ENCODE measurements at places on chromosomes 13 and 19.
A peak's percentile ranks its signal among the peaks of the same experiment; 100 is the strongest.

- peak; percentile 52 for DNase-seq
These were observed 31.5 kb upstream of the ZNF766 start for GRCh38 chr19:52237771-52238400.

DNA sequence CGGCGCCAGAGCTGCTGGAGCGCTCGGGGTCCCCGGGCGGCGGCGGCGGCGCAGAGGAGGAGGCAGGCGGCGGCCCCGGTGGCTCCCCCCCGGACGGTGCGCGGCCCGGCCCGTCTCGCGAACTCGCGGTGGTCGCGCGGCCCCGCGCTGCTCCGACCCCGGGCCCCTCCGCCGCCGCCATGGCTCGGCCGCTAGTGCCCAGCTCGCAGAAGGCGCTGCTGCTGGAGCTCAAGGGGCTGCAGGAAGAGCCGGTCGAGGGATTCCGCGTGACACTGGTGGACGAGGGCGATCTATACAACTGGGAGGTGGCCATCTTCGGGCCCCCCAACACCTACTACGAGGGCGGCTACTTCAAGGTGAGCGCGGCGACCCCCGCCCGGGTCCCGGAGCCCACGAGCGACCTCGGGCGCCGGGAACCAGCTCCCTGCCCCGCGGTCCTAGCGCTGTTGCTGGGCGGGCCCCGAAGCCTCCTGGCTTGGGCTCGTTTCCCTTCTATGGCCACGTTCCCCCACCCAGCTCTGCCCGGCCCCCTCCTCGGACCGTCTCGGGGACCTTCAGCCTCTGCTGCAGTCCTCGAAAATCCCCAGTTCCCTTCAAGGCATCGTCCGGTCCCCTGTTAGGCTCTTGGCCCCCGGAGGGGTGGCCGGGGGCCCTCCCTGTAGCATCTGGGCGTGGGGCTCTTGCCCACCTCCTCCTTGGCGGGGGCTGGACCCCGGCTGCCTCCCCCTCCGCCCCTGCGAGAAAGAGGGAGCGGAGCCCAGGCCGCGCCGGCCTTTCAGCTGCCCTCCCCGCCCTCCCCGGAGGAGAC is at the start of gene CDC34:
Gene CDC34 (plus strand): TSS at position 8 of the 808 bp plus-strand sequence. CDS start 172 bp downstream, at position 180.
- DNase-seq, result no peak

GRCh38 chr19:12865746-12866415 is 15.4 kb downstream of the DNASE2 start:
- DNase-seq, result no peak

DNA sequence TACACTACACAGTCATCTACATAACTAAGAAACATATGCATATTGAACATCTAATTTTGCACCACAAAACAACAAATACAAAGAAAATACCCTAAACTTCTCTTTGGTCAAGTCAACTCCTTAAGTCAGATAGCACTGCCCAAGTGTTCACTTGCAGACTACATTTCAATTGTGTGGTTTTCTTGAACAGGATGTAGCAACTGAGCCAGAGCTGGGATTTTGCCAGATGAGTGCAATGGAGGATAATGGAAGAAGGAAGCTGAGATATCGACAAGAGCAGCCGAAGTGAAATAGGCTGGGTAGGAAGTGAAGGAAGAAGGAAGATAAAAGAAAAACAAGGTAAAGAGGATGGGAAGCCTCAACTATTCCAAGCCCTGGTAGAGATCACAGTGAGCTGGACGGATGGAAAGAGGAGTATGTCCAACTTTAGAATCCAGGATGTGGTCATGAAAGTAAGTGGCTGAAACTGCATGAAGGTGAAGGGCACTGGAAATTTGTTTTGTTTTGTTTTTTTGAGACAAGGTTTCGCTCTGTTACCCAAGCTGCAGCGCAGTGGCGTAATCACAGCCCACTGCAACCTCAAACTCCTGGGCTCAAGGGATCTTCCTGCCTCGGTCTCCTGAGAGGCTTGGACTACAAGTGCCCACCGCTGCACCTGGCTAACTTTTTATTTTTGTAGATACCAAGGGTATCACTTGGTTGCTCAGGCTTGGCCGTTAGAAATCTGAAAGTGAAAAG is 15.0 kb downstream of the NUFIP1 start:
- no peak for DNase-seq

DNA sequence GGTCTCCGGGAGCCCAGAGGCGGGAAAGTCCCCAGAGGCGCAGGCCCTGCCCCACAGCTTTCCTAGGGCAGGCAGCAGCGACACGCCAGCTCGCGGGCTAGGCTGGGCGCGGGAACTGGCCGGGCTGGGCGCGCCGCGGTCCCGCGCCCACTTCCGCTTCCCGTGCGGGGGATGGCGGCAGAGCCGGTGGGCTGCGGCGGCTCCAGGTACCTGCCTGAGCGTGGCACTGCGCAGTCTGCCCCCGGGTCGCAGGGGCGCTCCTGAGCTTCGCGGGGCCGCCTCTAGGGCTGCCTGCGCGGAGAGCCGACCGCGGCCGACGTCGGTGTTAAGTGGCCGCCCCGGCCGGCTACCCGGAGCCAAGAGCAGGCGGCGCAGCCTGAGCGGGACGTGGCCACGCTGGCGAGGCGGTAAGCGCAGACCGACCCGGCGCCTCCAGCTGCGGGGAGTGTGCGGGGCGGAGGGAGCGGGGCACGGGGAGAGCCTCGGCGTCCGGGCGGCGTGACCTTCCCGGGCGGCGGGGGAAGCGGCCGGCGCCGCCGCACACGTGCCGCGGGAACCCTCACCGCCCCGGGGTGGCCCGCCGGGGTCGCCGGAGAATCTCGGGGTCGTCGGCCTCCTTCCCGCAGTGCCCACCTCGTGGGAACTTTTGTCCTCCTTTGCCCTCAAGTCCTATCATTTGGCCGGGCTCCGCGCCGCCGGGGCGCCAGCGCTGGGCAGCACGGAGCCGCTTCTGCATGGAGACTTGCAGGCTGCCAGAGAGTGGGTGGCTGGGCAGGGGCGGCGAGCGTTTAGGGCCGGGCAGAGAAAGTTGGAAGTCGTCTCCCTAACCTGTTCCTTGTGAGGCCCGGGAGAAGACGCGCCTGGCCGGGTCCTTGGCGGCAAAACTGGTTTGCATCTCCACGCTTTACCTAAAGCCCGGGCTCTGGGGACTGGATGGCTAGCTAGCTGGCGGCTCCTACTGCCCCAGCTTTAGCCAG is 31.4 kb upstream of the MPHOSPH8 start:
- DNase-seq, result peak; percentile 58

- DNase-seq, result no peak
These were observed 7.5 kb upstream of the SBNO2 start for GRCh38 chr19:1181606-1182005.

- no peak for DNase-seq
These were observed 1459.5 kb upstream of the PCDH20 start for GRCh38 chr13:62875118-62875640.

GRCh38 chr13:66501181-66501580 is 729.0 kb downstream of the PCDH9 start:
- DNase-seq, result no peak

GRCh38 chr19:50830266-50831025 is 2.9 kb downstream of the KLK15 start:
- no peak for DNase-seq

All from HepG2 (cell line).